ENCODE measurements at places on chromosomes 2 and 18.
A peak's percentile ranks its signal among the peaks of the same experiment; 100 is the strongest.

GRCh38 chr2:104685591-104685990 is 168.3 kb upstream of the POU3F3 start:
- DNase-seq = no peak

DNA sequence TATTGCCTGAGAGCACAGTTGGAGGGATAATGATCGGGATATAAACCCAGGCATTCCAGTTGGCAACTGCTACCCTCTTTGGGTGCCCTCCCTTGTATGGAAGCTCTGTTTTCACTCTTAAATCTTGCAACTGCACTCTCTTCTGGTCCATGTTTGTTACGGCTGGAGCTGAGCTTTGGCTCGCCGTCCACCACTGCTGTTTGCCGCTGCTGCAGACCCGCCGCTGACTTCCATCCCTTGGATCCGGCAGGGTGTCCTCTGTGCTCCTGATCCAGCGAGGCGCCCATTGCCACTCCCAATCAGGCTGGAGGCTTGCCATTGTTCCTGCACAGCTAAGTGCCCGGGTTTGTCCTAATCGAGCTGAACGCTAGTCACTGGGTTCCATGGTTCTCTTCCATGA is 60.7 kb downstream of the HAUS1 start:
- DNase-seq = no peak

DNA sequence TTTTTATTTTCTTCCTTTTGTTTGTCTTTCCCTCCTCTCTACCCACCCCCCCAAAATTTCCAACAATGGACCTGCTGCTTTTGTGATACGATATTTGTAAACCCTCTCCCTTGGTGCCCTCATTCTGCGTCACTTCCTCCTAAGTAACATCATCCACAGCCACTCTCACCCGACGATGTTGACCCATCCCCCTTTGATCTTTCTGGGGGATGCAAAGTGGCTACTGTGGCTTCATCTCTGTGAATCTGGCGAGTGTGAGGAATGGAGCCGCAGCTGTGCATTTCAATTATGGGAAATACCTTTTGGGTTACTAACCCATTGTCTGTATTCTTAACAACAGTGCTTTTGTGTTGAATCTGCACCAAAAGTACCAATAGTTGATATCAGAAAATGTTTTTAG is 19.4 kb downstream of the ANTXR1 start:
- DNase-seq = no peak

- DNase-seq = no peak
Measured at GRCh38 chr2:42722320-42723190, 41.4 kb downstream of the OXER1 start.

DNA sequence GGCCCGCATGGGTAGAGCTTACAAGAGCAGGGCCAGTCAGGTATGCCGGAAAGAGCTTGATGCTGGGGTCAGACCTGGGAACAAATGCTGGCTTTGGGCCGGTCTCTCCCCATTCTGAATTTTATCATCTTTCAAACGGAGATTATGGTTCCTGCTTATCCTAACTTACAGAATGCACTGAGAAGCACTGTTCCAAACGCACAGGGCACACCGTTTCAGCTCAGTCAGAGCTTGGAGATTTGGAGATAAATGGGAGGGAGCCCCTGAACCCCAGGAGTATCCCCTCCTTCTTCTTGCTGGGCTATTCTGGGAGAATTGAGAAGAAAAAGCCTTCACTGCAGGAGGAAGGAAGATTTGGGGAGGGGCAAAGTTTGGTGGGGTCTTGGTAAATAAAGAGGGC is 169.4 kb downstream of the DDX1 start:
- DNase-seq = no peak

DNA sequence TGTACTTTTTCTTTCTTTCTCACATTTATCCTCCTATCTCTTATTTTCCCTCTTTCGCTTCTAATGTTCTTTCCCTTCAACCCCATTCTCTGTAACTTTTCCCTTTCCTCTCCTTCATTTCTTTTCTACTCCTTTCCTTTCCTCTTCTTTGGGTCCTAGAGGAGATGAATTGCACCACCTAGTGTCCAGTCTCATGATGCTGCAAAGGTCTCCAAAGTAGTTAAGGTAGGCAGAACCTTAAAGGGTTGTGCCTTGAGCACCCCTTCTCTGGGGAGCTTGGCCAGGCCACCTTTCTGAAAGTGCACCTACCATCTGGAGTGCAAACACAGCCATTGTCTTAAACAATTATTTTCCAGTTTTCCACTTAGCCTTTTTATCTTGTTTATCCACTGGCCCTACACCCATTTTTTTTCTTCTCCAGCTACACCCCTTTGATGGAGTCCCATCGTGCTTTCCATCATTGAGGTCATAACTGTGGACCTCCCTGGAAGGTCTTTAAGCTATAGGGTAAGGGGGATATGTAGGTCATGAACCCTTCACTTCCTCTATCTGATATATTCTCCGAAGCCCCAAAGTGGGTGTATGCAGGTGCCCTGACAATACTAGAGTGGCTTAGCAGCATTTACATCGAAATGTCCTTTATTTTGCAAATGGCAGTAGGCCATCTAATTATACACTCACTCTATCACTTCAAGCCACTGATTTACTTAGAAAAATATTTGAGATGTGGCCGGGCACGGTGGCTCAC is 155.9 kb downstream of the ESCO1 start:
- peak; percentile 11 for DNase-seq

DNA sequence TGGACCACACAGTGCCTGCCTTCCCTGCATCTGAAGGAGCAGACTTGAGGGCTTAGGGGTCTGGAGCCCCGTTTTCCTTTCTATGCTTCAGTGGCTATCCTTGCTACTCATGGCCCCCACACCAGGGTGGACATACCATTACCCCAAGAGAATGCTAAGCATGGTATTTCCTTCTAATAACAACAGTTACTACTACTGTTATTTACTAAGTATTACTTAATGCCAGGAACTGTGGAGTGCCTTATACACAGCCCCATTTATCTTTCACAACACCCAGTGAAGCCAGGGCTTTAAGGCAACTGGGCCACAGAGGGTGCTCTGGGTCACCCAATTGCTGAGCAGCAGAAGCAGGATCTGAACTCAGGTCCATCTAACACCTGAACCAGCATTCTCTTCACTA is 5.8 kb upstream of the PAX8 start:
- no peak for DNase-seq

- no peak for DNase-seq
Measured at GRCh38 chr2:191645434-191646162, 32.3 kb upstream of the NABP1 start.

- DNase-seq = no peak
Measured at GRCh38 chr2:148928395-148928794, 53.4 kb downstream of the KIF5C start.

DNA sequence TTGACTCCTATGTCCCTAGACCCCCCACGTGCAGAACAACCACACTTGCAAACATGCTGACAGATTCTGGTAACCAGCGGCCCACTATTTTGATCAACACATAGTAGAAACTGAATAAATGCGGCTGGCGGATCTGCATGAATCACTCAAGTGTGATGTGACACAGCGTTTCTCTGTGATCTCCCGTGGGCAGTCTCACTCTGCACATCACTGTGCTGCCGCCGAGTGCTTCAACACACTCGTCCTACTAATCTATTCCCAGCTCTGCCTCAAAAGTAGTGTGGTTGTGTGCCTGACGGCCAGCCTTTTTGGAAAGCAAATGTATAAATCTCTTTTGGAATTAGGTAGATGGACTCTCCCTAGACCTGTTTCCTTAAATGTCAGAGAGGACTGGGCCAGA is 37.3 kb upstream of the TMEM182 start:
- DNase-seq = no peak

DNA sequence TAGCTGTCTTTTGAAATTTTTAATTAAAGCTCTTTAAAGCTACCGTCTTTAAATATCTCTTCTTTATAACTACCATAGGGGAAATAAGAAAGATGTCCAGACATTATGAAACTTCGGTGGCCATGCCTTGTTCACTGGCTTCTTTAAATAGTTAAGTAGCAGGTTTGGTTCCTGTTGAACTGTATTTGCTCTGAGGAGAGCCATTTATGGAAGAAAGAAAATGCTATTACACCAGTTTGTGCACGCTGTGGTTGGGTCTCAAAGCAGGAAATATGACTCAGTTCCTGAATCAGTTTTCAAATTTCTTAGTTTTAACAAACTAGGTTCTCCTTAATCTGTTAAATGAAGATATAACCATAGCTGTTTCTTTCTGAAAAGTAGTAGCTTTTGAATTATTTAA is 12.2 kb downstream of the ARPC2 start:
- DNase-seq = no peak

- no peak for DNase-seq
Measured at GRCh38 chr2:152380261-152381055, 45.5 kb downstream of the FMNL2 start.

DNA sequence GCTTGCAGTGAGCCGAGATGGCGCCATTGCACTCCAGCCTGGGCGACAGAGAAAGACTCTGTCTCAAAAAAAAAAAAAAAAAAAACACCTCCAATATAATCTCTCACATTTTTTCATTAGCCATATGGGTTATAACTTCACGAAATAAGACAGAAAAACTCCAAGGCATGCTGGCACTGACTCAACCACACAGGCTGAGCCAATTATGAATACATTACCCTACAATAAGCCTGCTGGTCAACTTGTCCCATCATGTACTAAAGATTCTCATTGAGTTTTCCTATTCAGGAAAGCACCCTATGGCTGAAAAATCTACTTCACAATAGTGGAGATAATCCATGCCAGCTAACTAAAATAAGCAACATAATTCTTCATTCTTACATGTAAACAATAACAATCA is 12.8 kb upstream of the MAP3K20 start:
- no peak for DNase-seq

- no peak for DNase-seq
Measured at GRCh38 chr2:72292433-72292832, 144.8 kb upstream of the CYP26B1 start.

- no peak for DNase-seq
Measured at GRCh38 chr2:119228964-119229363, 5.3 kb downstream of the STEAP3 start.

GRCh38 chr2:147442816-147443215 is 402.0 kb upstream of the ACVR2A start:
- no peak for DNase-seq

- DNase-seq = no peak
Measured at GRCh38 chr2:29763371-29763770, 158.0 kb downstream of the ALK start.

GRCh38 chr2:178723786-178724346 is 83.4 kb downstream of the TTN start:
- DNase-seq = no peak

- DNase-seq = no peak
Measured at GRCh38 chr2:67323209-67323991, 73.7 kb upstream of the ETAA1 start.

DNA sequence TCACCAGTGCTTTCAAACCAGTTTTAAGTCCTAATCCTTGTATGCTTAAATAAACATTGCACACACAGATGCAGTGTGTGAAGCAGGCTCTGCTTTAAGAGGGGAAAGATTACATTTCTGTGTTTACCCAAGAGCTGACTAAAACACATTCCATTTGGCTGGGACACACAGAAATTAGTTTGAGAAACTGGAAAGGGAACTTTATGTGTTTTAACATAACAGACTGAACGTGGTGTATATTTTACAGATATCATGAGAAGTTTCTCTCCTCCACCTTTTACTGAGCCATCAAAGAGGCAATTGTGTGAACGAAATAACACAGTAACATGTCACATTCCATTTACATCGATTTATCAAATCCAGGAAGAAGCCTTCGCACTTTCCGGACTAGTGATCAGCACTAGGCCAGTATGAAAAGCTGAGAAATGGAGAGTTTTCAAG is 121.8 kb downstream of the MAIP1 start:
- DNase-seq = peak; percentile 18

DNA sequence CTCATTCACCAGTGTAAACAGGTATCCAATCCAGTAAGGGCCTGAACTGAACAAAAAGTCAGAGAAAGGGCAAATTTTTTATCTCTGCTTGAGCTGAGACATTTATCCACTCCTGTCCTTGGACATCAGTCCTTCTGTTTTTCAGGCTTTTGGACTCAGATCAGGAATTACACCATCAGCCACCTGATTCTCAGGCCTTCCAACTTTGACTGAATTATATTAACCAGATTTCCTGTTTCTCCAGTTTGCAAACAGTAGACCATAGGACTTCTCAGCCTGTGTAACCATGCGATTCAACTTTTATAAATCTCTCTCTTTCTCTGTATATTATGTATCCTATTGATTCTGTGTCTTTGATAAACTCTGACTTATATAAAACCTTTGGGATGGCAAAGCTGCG is 289.3 kb upstream of the CDH2 start:
- DNase-seq = no peak

GRCh38 chr2:174024524-174025270 is 59.5 kb upstream of the SP3 start:
- DNase-seq = no peak

DNA sequence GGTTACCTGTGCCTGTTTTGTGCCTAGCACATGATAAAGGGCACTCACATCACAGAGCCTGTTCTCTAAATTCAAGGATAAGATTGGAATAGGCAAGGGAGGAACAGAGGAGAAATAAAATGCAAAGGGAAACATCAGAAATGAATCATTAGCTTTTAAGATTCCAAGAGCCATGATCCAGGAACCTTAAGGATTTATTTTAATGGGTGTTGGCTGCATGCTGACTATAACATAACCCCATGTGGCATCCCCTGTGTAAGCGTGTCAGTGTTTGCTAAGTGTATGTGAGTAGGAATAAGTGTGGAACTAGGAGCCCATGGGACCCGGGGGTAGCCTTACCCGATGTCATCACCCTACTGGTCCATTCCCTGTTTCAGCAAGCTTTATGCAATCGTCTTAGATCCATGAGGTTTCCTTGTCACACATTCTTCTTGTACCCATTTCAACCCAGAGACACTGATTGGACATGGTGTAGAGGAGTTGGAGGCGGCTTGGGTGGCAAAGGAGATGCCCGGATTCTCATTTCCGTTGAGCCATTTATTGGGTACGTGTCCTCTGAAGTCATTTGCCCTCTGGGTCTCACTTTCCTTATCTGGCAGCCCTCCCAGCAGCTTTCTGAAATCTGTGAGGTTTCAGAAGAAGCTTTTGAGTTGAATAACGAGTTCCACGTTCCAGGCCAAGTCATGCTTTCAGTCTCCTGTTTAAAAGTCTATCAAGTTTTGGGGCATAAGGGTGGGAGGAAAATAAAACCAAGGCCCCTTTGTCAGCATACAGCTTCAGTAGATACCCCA is 117.0 kb downstream of the MGAT5 start:
- DNase-seq = no peak

GRCh38 chr2:28610583-28611201 is 114.8 kb downstream of the PLB1 start:
- no peak for DNase-seq

- no peak for DNase-seq
Measured at GRCh38 chr2:239788576-239789098, 236.5 kb downstream of the NDUFA10 start.

DNA sequence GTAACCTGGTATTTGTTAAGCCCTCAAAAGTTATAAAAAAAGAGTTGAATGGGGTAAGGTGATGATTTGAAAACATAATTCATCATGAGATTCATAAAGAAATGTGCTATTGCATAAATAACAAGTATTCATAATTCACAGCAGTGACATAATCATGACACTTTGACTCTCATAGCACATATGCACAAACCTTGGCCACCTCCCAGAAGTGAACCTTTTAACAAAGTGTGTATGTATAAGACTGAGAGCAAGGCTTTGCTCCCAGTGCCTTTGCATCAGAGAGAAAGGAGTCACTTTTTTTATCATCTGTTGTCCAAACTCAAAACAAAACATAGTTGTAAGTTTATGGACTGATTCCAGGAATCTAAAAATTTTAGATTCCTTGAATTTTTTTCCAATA is 15.0 kb upstream of the HTR2B start:
- DNase-seq = no peak
